Activated T-helper 2 cell treated with anti-CD3 and anti-CD28 coated beads, Interferon-gamma antibody, Interleukin-2, Interleukin-4, amounts not matched to agents 10 μg/mL and 5 μg/mL and 100 μg/mL, durations not matched to agents 14 hours and 24 hours and 36 hours (primary cell): ENCODE measurements at places on chromosomes 5 and 9. TPM values are rescaled to one million over a fixed set of nuclear protein-coding genes. Genes with fewer than 3 reads are reported as not detected.
A peak's percentile ranks its signal among the peaks of the same experiment; 100 is the strongest.

DNA sequence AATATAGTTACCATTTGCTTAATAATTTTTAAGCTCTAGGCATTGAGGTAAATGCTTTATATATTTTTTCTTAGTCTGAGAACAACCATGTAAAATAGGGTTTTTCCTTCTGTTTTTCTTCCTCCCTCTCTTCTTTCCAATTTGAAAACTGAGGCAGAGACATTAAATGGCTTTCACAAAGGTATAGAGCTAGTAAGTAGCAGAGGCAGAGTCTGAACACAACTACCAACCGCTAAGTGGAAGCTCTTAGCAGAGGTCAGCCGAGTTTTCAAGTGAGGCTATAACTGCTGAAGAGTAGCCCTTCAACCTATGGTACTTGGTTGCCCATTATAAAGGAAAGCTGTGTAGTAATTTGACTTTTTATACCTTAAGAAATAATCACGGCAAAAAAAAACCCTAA, 187.1 kb downstream of the MEF2C start:
- no peak for DNase-seq

GRCh38 chr5:154332451-154332850, 113.3 kb upstream of the SAP30L start:
- no peak for DNase-seq

- no peak for DNase-seq
Observed at GRCh38 chr5:124180875-124181461, 565.5 kb downstream of the ZNF608 start.

GRCh38 chr9:113219186-113219936, 1.7 kb downstream of the FKBP15 start:
- no peak for DNase-seq

DNA sequence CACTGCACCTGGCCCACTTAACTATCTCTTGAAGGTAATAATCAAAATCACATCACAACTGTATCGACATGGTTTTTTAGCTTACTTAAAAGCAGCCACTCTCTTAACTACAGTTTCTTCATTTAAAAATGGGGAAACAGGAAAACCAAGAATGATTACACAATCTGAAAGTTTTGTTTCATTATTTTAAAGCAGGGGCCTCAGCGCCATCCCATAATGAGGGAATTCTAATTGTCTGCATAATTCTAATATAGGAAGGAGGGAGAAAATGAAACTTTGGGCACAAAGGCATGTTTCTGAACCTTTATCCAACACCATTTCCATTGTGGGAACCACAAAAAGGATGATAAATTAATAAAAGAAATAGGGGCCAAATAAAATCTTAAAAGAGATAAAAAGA, 7.6 kb downstream of the HACD4 start:
- DNase-seq: no peak

- DNase-seq: no peak
Observed at GRCh38 chr5:68444833-68445232, 229.3 kb downstream of the PIK3R1 start.

GRCh38 chr5:87053146-87053545, 214.5 kb upstream of the RASA1 start:
- no peak for DNase-seq

DNA sequence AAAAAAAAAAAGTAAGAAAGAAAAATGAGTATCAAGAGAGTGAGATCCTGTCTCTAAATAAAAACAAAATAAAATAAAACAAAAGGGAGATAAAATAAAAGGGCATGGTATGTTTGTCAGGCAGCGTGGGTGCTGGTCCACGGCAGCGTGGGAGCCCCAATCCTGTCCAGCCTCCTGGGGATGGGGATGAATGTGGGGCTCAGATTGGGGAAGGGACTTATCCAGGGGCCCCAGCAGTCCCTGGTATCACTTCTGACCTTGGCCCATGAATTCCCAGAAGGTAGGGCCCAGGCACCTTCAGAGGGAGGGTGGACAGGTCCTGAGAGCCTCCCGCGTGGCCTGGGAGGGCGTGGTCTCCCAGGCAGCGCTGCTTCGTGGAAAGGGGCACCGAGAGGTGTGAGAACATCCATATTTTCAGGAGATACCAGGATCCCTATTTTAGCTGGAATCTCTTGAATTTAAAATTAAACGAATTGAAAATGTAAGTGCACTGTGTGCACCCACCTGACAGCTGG, 71.2 kb downstream of the ZNF354C start:
- no peak for DNase-seq

The FAM221B gene
- not detected in 2 replicates for total RNA-seq

The CCL27 gene
- total RNA-seq: 0.25 and 0.55 TPM in 2 replicates

DNA sequence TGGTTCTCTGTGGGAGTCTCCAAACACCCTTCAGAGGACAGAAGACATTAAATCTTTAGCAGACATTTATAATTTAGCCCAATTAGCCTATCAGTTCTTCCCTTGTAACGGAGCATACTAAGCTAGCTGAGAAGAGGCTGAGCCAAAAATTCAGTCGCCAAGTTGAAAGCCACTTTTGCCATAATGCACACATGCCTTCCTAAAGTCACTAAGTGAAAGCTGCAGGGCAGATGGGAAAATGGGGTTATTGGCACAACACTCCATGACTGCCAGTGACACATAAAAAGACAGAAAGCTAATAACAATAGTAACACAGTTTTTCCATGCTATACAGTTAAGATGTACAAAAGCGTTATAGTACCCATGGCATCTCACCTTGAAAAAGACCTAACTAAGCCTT, 176.2 kb downstream of the DIRAS2 start:
- no peak for DNase-seq

The FAM53C gene
- total RNA-seq: 24.4 and 26.1 TPM in 2 replicates

DNA sequence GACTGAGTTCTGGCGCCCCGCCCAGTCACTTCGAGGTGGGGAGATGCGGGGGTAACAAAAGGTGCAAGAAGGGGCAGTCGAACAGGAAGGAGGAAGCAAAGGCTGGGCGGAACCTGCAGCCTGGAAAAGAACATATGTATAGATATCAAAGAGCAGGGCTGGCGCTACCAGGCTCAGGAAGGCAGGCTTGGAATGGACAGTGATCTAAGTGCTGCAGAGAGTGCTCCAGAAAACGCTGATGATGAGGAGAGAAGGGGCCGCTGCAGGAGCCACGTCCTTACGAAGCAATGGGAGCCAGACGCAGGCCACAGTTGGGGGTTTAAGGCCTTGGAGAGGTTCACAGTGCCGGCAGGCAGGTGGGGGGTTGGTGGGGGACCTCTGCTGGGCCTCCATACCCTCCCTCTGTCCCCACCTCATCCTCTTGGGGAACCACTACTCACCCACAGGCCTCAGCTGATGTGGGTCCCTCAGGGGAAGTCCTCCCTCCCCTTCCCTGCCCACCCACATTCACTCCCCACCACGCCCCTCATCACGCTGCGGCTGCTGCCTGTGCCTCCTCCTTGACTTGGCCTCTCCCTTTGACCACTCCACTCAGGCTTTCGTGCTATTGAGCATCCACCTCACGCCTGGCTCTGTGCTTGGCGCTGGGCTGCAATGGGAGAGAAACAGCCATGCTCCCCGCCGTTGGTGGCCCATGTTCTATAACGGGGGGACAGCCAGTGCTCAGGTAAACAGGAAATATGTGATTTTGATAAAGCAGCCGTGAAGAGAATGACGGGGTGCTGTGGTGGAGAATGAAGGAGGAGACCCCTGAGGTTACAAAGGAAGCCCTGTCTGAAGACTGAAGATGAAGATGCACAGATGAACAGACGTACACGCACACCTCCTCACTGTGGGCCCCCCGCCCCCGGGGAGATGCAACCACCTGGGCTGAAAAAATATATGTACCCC, 40.5 kb upstream of the RPL26L1 start:
- DNase-seq: no peak

The FAXDC2 gene
- not detected in 2 replicates for total RNA-seq

- DNase-seq: no peak
Observed at GRCh38 chr5:81724108-81724507, 26.8 kb downstream of the SSBP2 start.

DNA sequence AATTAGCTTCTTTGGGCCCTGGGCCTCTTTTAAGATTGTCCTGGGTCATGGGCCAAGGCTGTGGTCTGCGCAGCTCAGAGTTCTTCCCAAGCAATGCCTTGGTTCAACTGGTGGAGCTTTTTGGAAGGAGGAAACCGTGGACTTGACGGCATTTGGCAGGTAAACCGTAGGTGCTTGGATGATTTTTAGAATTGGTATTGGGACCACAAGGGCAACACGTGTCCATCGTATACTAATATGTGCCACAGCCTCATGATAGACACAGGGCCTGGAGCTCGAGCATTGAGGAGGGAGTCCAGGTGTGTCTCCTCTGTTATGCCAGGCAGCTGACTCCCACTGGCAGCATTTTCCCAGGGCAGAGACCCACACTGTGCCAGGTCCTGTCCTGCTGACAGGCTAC, 120.9 kb upstream of the PITX1 start:
- DNase-seq: no peak

The FAM200C gene
- total RNA-seq: 1.3 and 1.4 TPM in 2 replicates

DNA sequence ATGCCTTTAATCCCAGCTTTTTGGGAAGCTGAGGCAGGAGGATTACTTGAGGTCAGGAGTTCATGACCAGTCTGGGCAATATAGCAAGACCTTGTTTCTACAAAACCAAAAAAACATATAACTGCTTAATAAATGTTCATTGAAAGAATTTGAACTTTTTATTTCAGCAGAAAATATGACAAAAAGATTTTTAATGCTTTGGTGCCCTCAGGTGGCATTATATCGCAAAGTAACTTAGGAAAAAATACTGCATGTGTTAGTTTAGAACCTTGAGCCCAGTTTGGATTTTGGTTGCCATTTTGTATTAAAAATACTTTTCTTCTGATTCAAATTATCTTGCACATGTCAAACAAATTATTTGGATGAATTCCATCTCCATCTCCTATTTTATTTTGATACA, 103.2 kb downstream of the GPBP1 start:
- no peak for DNase-seq

GRCh38 chr5:143732402-143732801, 79.6 kb upstream of the HMHB1 start:
- DNase-seq: no peak

The DNAI1 gene
- total RNA-seq: not detected in 2 replicates

The NME5 gene
- total RNA-seq: not detected in 2 replicates

DNA sequence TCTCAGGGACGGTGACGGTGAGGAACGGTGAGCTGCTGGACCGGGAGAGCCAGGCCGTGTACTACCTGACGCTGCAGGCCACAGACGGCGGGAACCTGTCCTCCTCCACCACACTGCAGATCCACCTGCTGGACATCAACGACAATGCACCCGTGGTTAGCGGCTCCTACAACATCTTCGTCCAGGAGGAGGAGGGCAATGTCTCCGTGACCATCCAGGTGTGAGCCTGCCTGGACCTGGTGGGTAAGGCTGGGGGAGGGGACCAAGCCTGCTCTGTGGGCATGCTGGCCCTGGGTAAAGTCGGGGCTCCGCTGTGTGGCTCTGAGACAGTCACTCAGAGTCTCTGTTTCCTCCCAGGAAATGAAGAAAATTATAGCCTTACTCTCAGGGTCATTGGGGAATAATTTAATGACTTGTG, 29.3 kb downstream of the CDHR2 start:
- peak; percentile 29 for DNase-seq

DNA sequence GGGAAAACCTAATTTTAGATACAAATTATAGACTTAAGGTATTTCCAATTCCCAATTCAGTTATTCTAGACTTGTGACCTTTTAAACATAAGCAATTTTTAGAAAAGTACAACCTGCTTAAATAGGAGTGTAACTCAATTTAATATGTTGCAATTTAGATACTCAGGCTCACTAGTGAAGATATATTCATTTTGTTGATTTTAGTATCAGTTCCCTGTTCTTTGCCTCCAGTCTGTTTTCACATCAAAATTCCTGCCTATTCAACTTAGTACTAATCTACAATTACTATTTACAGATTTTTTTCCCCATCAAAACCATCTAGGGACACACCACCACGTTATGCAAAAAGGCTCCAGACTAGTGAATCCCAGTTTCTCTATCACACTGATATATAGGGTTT, 30.4 kb downstream of the PWWP2A start:
- no peak for DNase-seq

GRCh38 chr5:170861917-170862766, at the start of gene RANBP17:
RANBP17 (plus strand) TSS chr5:170862018.
- DNase-seq: no peak

DNA sequence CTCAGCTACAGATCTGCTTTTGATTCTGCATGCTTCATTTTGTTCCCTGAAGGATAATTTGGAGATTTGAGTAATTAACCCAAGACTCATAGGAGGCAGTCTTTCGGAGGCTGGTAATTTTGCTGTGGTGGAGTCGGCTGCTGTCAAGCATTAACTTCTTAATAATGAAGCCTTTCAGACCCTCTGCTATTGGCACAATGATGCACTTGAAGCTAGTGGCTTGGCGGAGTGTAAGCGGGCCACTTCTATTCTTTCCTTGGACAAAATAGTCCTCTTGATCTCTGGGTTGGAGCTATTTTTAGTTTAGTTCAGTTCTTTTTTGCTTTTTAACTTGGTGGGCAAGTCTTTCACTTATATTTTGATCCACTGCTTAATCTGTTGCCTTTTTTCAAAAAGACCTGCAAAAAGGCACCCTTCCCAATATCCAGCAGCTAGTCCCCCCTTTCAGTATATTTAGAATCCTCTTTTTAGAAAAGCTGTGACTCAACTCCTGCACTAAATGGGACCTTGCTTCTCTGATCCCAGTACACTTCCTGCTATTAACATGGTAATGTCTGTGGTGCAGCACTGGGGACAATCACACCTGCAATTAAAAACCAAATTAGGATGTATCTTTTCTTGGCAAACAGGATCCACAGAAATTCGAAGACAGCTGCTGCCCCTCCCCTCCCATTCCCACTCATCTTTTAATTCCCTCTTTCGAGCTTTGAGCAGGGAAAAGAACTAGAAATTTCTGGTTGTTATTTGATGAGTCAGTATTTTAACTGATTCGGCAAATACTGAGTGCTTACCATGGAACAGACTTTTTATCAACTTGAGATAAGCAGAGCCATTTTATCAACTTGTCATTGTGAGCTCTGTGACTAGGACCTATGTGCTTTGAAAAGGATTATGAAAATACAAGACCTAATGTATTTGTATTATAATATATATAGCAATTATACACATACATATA, 169.4 kb upstream of the ANKRD55 start:
- DNase-seq: no peak
